ENCODE measurements at places on chromosomes 16 and 17. TPM values are rescaled to one million over a fixed set of nuclear protein-coding genes. Genes with fewer than 3 reads are reported as not detected.

TBC1D3I gene
- total RNA-seq = 0.36 TPM

DNA sequence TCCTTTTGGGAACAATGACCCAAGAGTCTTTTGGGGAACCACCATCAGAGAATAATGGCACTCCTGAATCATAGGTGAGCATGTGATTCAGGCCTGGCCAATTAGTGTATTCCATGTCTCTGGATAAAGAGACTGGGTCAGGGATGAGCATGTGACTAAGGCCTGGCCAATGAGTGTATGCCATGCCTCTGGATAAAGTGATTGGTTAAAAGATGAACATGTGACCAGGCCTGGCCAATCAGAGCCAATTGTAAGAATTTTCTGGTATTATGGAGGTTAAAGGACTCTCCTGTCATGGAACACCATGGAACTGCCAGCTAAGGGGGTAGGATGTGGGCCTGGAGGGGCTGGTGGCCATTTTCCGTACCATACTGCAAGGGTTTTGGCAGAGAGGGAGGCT lies 194.3 kb downstream of the C16orf78 start:
- H3K36me3 ChIP-seq = no peaks in the 10 kb centered on the region
- no peak overlapping the region for H3K27ac ChIP-seq
- no peak for DNase-seq
- H3K4me3 ChIP-seq = no peak overlapping the region
- H3K27me3 ChIP-seq = peaks cover 2% of the 10 kb centered on the region

- no peak overlapping the region for H3K27ac ChIP-seq
- H3K27me3 ChIP-seq = no peaks in the 10 kb centered on the region
- no peak for DNase-seq
- no peaks in the 10 kb centered on the region for H3K36me3 ChIP-seq
- H3K4me1 ChIP-seq = no peaks in the 10 kb centered on the region
These were observed 981 bp upstream of the DUXB start for GRCh38 chr16:75702242-75702641.

CLEC10A gene
- total RNA-seq = not detected
